GM23338 (cell line): ENCODE measurements at places on chromosomes 13 and 19. TPM values are rescaled to one million over a fixed set of nuclear protein-coding genes. Genes with fewer than 3 reads are reported as not detected.

DNA sequence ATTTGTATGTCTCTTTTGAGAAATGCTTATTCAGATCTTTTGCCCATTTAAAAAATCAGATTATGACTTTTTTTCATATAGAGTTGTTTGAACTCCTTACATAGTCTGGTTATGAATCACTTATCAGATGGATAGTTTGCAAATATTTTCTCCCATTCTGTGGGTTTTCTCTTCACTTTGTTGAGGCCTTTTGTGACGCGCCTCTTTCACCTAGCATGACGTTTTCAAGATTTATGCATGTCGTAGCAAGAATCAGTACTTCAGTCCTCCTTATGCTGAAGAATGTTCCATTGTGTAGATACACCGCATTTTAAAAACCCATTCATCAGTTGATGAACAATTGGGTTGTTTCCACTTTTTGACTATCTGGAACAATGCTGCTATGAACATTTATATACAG is 13.4 kb downstream of the PABPC3 start:
- DNase-seq: no peak

DNA sequence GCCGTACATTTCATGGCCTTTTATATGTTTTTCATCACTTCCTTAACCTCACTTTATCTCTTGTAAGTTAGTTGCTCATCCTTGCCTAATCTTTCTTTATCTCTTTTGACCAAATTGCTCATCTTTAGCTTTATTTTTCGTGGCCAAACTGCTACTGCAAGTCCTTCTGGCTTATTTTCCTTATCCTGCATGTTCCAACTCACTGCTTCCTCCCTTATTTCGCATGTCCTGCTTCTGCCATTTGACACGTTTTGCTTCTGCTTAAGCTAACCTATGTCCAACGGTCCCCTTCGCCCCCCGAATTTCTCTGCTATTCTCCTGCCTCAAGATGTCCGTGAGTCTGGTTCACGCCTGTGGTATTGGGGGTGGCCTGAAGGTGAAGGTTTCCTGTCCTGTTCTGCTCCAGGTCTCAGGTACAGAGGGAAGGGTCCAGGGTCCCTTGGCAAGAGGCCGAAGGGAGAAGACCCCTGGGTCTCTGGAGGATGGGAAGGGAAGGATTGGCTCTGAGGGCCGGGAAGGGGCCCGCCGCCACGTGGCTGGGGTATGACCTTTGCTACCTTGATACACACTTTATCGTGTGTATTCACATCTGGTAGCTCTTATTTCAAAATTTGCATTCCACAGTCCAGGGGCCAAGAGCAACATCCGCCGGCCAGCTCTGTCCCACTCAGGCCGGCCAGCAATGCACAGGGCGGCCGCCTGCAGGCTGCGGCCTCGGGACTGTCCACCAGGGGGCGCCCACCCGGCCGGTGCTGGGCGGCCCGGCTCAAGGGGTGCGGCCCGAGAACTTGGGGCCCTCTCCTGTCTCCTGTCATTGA is 2.9 kb upstream of the C19orf85 start:
- peak; percentile 80 for DNase-seq

DNA sequence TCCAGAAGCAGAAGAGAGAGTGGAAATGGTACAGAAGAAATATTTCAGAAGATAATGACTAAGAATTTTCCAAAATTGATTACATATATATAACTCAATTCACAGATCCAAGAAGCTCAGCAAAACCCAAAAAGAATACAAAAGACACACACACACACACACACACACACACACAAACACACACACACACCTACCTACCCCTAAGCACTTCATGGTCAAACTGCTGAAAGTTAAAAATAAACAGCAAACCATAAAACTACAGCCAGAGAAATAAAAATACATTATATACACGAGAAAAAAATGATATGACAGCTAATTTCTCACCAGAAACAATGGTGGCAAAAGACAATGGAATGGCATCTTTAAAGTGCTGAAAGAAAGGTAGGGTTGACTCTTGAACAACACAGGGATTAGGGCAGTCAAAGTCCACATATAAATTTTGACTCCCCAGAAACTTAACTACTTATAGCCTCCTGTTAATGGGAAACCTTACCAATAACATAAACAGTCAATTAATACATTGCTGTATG is 49.2 kb downstream of the DIAPH3 start:
- DNase-seq: no peak

DNA sequence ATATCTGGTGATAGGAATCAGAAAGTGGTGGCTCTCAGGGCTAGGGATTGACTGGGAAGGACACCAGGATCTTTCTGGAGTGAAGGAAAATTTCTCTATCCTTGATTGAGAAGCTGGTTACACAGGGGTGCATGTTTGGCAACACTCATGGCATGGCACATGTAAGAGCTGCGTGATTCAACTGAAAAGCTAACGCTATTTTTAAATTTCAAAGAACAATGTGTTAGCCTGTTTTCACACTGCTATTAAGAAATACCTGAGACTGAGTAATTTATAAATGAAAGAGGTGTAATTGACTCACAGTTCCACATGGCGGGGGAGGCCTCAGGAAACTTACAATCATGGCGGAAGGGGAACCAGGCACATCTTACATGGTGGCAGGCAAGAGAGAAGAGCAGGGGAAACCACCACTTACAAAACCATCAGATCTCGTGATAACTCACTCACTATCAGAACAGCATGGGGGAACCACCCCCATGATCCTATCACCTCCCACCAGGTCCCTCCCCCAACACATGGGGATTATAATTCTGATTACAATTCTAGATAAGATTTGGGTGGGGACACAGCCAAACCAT is 7.4 kb downstream of the SIGLEC8 start:
- no peak for DNase-seq

DNA sequence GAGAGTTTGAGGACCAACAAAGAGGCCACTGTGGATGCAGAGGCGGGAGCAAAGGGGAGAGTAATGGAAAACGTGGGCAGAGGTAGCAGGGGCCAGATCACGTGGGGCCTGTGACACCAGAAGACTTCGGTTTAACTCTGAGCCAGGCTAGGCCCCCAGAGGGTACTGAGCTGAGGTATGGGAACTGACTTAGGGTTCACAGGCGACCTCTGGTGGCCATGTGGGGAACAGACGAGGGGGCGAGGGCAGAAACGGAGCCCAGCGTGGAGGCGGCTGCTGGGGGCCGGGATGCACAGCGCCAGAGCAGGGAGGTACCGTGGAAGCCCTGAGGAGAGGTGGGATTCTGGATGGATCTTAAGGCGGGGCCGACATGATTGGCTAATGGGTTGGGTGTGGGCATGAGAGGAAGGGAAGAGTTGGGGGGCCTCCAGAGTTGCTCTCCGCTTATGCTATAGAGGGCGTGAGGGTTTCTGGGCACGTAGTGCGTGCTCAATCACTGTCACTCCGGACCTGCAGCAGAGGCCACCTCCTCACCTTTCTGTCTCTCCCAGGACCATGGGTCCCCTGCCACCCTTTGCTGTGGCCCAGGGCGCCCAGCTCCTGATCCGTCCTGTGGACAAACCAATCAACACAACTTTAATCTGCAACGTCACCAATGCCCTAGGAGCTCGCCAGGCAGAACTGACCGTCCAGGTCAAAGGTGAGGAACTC is 13.7 kb downstream of the PVR start:
- DNase-seq: peak; percentile 90

- no peak for DNase-seq
Observed at GRCh38 chr13:63307228-63307627, 1891.6 kb upstream of the PCDH20 start.

- no peak for DNase-seq
Observed at GRCh38 chr13:102779436-102780159, 6.0 kb upstream of the TEX30 start.

DNA sequence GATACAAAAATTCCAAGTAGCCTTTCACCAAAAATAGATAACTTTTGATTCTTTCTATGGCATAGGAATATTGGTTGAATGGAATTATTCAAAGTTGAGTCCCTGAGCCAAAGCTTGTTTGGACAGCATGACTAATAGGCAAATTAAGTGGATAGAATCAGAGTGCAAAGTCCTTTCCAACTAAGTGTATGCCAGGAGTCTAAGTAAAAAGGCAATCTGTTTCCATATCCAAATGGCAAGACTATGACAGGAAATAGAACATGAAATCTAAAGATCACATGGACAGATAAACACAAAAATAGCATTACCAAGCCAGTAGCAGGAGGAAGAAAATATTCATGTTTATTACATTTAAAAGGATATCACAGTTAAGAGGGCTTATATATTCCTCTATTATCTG is 804.6 kb downstream of the SLITRK6 start:
- no peak for DNase-seq

GRCh38 chr13:35393886-35394285 is 82.6 kb downstream of the MAB21L1 start:
- DNase-seq: no peak

DNA sequence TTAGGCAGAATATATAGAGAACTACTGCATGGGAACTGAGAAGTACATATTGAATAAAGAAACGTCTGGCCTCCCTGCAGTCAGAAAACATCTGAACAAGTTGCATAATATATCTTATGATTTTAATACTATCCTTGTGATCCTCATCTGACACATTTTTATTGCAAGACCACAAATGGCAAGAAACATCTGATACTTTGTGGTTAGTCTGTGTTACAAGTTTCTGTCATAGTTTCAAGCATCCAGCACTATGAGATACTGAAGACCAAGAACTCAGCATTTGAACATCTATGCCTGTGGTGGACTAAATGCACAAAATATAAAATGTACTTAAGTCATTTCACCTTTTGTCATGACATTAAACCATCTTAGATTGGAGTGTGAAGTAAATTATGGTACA is 1175.8 kb upstream of the MIR17HG start:
- DNase-seq: no peak

- DNase-seq: no peak
Observed at GRCh38 chr13:42976066-42976465, 16.0 kb downstream of the EPSTI1 start.

- peak; percentile 78 for DNase-seq
Observed at GRCh38 chr19:47020132-47020805, 632 bp downstream of the NPAS1 start.

DNA sequence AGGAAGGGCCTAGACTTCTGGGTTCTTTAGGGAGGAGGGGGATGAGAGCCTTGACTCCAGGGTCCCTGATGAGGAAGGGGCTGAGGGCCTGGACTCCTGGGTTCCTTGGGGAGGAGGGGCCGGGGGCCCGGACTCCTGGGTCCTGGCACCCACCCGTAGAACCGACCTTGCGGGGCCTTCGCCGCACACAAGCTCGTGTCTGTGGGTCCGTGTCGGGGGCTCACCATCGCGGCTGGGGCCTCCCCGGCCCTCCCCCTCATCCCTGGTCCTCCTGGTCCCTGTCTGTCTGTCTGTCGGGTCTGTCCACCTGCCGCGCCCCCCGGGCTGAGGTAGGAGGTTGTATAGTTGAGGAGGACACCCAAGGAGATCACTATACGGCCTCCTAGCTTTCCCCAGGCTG is 662 bp upstream of the SPACA6 start:
- DNase-seq: no peak

DNA sequence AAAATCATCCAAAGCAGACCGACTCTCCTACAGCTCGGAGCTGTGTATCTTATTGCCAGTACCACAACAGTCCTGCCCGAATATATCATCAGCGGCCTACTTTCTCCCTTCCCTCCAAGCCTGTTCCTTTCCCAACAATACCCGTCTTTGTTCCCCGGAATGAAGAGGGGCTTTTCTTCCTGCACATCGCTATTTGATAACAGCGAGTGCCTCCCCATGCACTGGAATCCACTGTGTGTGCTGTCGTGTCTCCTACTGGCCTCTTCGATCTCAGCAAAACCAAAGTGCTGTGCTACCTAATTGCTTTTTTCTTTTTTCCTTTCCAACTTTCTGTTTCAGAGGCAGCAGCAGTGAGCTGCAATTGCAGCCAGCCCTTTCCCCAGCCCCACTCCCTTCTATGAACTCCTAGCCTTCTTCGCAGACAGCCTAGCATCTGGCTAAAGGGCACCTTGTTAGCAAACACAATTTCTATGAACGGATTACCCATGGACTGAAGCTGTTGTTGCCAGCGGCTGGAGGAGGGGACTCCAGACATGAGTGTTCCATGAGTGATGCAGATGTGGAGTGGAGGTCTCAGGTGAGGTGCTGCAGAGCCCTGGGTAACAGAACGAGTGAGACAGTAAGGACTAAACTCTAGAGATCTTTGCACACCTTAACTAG is 43.4 kb downstream of the EFNB2 start:
- no peak for DNase-seq

GRCh38 chr19:10431943-10432735 is 11.8 kb downstream of the PDE4A start:
- DNase-seq: peak; percentile 60

- no peak for DNase-seq
Observed at GRCh38 chr13:27423333-27423732, 1.1 kb upstream of the GTF3A start.

GRCh38 chr13:51564671-51565070 is 19.6 kb upstream of the WDFY2 start:
- DNase-seq: no peak

- DNase-seq: no peak
Observed at GRCh38 chr19:3618811-3619630, 7.6 kb downstream of the CACTIN start.

- no peak for DNase-seq
Observed at GRCh38 chr19:55667958-55668357, 7.1 kb upstream of the EPN1 start.

DNA sequence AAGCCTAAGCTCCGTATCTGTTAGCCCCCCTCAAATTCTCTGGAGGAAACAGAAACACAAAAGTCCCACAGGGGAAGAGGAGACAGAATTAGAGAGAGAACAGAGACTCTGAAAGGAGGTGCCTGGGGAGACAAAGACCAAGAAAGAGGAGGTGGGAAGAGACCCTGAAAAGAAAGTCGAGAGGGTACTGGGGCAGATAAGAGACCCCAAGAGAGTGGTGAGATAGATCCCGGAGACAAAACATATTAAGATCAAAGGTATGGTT is 915 bp upstream of the GRWD1 start:
- no peak for DNase-seq

DNA sequence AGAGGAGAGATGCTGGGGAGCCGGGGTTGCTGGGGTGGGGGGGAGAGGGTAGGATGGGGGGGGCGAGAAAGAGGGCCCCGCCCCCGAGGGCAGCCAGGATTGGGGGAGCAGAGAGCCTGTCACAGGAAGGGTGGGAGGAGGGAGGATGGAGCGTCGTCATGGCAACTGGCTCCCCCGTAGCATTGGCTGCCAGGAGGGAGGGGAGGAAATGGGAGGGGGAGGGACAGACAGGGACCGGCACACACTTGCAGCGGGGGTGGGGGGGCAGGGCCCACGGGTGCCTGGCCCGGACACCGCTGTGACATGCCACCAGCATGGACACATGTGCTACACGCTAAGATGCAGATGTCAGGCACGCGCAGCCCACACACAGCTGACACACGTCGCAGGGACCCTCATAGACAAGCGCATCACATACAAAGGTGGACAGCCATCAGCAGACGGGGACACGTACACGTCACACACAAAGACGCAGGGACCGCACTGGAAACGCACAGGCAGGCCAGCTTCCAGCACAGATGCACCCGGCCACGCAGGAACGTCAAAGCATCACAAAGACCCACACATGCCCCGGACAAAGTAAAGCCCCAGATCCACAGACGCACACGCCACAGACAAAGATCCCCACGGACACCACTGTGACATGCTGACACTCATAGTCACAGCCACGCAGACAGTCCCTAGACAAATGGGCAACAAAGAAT is at the start of gene LMTK3:
LMTK3 (minus strand) TSS at position 36 of the 704 bp plus-strand sequence. CDS start 259 bp downstream, outside the sequence.
- DNase-seq: peak; percentile 87

Gene KASH5
- not detected in 2 replicates for total RNA-seq

Gene FUT2
- 2.2 and 5.6 TPM in 2 replicates for total RNA-seq

Gene CASP14
- total RNA-seq: not detected in 2 replicates

Gene ZNF829
- total RNA-seq: 6.4 and 8.5 TPM in 2 replicates

Gene FUT1
- total RNA-seq: 20.3 and 20.8 TPM in 2 replicates

Gene SLC1A5
- 249 and 272 TPM in 2 replicates for total RNA-seq

Gene AP2S1
- total RNA-seq: 115 and 140 TPM in 2 replicates

Gene C13orf42
- total RNA-seq: 9.4 and 24.5 TPM in 2 replicates

Gene CGB8
- total RNA-seq: not detected in 2 replicates

Gene PSG1
- not detected in 2 replicates for total RNA-seq

Gene KLF1
- 1.1 and 1.4 TPM in 2 replicates for total RNA-seq

Gene ERICH4
- not detected in 2 replicates for total RNA-seq

Gene SIGLECL1
- total RNA-seq: not detected in 2 replicates
